Activated naive CD4-positive, alpha-beta T cell (primary cell): ENCODE measurements at places on chromosomes 6 and 20.

- DNase-seq = no peak
Observed at GRCh38 chr6:90328004-90328403, 31.4 kb upstream of the BACH2 start.

GRCh38 chr20:40568200-40568599 lies 120.8 kb downstream of the MAFB start:
- DNase-seq = no peak

- no peak for DNase-seq
Observed at GRCh38 chr20:24873025-24873620, 75.9 kb upstream of the CST7 start.

DNA sequence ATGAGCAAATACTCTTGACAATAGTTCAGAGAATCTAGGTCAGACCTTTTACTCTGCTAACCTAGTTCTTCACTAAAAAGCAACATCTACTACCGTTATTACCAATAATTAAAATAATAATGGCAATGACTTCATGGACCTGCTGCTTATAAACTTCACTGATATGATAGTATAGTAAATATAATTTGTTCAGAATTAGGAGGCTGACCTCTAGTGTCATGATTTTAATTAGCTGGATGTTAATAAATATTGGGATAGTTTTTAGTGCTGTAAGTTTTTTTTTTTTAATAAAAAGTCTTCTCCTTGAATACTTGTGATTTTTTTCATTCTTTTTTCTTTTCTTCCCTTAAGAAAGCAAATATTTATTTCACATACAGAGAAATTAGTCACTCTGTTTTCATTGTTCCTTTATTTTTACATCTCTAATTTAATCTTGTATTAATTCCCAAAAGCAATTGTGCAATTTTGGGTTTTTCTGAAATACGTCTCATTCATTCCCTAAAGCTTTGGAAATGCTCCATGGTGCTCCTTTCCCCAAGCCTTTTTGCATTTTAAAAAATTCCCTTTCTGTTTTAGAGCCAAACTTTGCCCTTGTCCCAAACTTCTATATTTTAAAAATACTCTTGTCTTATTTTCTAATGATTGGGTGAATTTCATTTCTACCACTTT lies 46.6 kb upstream of the UST start:
- no peak for DNase-seq

DNA sequence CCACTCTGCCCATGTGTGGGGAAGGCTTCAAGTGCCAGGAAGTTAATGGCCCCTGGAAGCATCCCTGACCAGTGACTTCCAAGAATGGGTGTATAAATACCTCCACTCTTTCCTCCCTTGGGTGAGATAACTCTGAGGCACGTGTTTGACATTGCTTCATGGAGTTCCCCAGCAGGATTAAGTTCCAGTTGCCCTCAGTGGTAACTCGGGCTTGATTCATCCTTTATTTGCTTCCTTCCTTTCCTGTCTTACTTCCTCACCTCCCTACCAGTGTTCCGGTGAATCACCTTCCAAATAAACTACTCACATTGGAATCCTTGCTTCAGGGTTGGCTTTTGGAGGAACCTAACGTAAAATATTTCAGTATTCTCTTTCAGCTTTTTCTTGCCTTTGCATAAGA lies 84.6 kb upstream of the JAG1 start:
- no peak for DNase-seq

GRCh38 chr20:1418350-1418749 lies 25.5 kb upstream of the FKBP1A start:
- no peak for DNase-seq

DNA sequence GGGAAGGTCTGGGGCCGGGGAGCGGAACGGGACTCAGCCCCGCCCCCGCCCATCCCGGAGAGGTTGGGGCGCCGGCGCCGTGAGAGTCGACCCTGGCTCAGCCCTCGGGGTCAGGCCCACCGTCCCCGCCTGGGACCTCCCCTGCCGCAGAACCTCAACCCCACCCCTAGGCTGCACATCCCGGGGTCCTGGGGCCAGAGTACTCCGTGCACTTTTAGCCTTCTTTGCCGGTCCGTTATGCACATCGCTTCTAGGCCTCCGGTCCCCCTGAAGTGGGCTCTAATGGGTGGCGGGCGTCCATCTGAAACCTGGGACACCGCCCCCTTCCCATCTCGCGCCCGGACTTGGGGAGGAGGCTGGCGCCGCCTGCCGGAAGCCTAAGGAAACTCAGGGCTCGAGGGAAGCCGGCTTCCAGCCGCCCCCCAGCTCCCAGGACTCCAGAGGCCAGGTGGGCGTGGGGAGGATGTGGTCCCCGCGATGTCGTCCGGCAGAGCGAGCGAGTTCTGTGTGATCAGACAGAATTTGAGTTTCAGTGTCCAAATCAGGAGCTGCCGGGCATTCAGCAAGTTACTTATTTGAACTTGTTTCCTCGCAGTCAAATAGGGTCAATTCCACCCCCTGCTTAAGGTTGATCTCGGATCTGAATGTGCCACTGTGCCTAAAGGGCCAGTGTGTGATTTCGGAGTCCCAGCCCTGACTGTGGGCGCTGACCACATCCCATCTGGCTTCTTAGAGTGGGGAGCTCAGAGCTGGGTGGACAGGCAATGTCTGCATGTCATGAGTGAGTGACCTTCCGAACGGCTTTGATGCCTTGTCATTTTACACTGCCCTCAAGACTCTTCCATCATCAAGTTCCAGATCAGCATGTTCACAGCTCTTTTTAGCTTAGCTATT lies 47.6 kb downstream of the CPXM1 start:
- DNase-seq = peak; percentile 38

DNA sequence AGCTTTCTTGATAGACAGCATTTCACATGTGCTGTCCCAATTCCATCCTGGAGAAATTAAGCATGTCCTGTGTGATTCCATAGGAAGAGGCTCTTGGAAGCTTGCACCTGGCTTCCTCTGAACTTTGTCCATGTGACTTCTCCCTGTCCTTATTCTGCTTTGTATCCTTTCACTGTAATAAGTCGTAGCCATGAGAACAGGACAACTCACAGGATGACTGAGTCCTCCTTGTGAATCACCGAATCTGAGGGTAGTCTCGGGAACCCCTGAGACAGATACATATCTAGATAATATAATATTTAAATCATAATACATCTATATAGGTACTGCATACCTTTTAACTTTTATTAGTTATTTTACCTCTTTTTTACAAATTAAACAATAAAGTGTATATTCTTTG lies 156.7 kb upstream of the THEMIS start:
- DNase-seq = no peak

GRCh38 chr6:139608466-139609261 lies 234.2 kb upstream of the CITED2 start:
- DNase-seq = no peak

GRCh38 chr6:38567436-38567835 lies 72.3 kb downstream of the BTBD9 start:
- DNase-seq = no peak

DNA sequence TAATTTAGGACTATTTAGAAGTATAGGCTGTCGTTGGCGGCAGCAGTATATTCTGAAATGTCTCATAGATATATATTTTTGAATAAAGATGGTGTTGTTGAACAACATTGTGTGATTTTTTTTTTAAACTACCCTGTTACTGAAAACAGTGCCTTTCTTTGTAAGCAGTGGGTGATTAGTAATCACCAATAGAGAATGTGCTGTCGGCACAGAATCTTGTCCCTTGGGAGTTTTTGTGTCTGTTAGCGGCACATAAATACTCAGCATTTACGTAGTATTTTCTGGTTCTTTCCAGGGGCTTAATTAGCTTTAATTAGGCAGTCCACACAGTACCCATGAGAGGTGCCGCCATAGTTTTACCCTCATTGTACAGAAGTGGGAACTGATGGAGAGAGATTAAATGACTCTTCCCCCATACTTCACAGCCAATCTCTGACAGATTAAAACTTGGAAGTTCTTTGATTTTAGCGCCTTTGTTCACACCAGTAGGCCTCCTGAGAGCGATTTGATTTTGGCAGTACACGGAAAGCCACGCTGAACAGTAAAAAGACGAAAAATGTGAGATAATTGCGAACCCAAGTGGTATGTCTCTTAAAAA lies 58.8 kb downstream of the RPRD1B start:
- DNase-seq = no peak

- DNase-seq = no peak
Observed at GRCh38 chr6:67766057-67766456, 869.0 kb upstream of the ADGRB3 start.

DNA sequence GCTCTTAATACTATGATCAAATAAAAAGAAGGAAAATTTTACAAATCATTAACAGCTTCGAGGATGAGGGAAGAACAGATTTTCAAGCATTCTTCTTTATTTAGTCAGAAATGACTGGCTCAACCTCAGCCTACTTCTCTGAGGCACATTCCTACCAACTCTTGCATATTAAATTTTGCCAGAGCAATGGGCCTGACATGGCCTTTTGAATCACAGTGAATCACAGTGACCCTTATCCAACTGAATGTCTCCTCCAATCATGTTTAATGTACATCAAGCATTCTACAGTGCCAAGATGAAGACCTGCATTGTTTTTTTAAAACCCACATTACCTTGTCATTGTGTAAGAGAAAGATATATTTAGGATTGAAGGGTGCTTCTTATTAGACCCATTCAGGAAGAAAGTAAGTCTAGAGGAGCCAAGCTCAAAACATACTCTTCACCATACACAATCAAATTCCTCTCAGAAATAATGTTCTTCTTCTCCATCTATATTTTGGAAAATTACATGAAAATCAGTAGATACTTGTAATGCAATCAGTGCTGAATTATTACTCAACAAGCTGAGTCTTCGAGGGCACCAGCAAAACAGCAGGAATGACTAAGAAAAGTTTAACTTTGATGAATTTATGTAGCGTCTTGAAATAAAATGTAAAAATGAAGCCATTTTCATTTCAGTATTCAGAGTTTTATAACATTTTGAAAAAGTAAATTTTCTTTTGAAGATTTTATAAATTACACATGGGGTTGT lies 44.1 kb upstream of the MOXD1 start:
- no peak for DNase-seq

DNA sequence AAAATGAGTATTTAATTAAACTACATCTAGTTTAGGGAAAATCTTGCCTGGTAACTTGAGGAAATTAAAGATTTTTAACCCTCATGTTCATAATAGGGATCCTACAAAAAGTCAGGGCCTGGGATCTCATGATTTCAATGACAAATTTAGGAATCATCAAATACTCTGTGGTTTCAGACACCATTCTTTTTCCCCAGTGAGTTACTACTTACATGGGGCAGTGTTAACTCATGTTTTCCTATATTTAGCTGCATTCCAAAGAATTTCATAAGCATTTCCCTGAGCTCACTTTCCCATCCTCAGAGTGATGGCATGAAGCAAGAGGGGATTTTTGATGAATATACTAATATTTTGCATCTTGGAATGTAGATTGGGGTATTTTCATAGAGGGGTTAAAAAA lies 321.7 kb downstream of the CENPW start:
- no peak for DNase-seq

GRCh38 chr6:112017169-112017568 lies 36.7 kb upstream of the CCN6 start:
- no peak for DNase-seq

GRCh38 chr6:166143011-166143410 lies 24.6 kb downstream of the TBXT start:
- DNase-seq = no peak

- no peak for DNase-seq
Observed at GRCh38 chr6:56169366-56169765, 78.0 kb downstream of the COL21A1 start.
